ENCODE measurements at places on chromosomes 7 and 10.
A peak's percentile ranks its signal among the peaks of the same experiment; 100 is the strongest.

DNA sequence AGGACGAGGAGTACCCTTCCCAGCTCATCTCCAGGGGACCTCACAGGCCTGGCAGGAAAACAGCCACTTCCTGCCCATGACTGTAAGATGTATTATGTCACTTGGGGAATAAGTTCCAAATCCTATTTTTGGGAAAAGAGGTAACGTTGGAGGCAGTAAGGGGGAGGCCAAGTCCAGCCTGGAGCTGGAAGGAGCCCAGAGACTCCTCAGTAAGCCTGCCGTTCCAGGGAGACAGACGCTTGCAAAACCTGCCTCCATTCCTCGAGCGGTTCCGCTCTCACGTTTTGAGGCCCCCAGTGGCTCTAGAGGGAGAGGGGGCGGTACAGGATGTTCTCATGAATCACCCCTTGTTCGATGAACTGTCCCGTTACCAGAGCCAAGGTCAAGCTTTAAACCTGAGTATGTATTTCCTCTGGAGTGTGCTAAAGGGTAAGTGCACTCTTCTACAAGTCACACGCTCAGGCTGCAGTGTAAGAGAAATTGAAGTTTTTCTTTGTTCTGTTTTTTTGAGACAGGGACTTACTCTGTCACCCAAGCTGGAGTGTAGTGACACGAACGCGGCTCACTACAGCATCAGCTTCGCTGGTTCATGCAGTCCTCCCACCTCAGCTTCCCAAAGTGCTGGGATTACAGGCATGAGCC is 45.5 kb upstream of the CYTH3 start:
- peak; percentile 86 for DNase-seq

GRCh38 chr10:43125274-43125845 is 12.9 kb upstream of the CSGALNACT2 start:
- DNase-seq = no peak

DNA sequence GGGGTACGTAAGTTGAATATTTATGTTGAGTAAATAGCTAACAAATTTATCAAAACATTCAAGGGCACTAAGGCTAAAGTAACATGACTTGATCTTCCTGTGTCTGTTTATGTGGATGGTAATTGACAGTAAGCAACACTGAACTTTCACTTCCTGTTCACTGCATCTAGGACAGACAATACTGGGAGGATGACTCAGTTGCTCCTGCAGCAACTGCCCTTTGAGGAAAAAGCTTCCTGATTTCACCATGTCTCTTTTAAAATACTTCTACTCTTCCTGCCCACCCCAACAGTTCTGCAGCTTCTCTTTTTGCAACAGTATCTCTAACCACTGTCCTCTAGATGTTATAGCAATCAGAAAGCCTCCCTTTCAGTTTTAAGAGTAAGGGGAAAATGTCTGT is 76.6 kb upstream of the HGF start:
- DNase-seq = peak; percentile 68

DNA sequence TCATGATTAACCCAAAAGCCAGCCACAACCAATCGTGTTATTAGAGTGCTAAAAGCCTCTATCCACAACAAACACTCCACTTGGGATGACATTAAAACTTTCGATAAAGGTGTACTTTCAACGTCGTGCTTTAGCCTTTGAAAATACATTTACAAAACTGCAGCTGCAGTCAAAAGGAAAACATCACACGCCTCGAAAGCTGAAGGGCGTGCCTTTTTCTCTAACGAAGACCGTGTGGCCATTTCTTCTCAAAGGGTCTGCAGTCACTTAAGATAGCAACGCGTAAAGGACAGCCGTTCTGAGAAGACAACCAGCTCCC is 1.1 kb downstream of the ARHGAP12 start:
- DNase-seq = no peak

GRCh38 chr7:16062269-16062668 is 359.1 kb downstream of the CRPPA start:
- peak; percentile 65 for DNase-seq

GRCh38 chr10:78194539-78195402 is 161.1 kb downstream of the RPS24 start:
- DNase-seq = peak; percentile 16

- DNase-seq = peak; percentile 59
These were observed 427.1 kb downstream of the TNS3 start for GRCh38 chr7:47154791-47155190.

GRCh38 chr7:22700559-22701002 is 26.4 kb upstream of the IL6 start:
- DNase-seq = peak; percentile 63

DNA sequence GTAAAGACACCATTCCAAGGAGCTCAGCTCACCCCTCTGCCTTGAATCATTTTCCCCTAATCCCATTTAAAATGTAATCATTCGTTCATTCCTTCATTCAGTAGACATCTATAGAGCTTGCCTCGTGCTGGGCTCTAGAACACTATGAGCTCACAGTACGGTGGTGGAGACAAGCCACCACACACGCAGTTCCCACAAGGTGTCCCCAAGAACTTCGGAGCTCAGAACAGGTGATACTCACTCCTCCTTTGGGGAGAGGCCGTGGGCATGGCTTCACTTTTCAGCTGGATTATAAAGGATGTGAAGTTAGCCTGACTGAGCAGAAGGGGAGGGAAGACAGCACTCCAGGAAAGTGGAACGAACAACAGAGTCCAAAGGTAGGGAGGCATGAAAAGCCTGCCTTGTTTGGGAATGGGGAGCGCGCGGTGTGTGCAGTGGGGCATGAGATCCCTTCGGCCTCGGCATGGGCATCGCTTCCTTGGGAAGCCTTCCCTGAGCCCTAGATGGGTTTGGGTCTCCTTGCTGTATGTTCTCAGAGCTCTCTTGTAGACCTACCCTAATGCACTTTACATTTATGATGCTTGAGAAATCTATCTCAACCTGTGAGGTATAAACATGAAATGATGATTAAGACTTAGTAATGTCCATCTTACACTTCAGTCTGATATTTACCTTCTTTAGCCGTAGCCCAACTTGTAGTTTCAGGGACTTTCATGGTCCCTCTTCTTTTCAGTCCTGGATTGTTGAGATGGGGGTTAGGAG is 809 bp upstream of the OGA start:
- no peak for DNase-seq

GRCh38 chr10:127802531-127803095 is 65.6 kb downstream of the FOXI2 start:
- DNase-seq = no peak

- DNase-seq = peak; percentile 76
These were observed 21.9 kb upstream of the FRAT2 start for GRCh38 chr10:97356318-97356914.

DNA sequence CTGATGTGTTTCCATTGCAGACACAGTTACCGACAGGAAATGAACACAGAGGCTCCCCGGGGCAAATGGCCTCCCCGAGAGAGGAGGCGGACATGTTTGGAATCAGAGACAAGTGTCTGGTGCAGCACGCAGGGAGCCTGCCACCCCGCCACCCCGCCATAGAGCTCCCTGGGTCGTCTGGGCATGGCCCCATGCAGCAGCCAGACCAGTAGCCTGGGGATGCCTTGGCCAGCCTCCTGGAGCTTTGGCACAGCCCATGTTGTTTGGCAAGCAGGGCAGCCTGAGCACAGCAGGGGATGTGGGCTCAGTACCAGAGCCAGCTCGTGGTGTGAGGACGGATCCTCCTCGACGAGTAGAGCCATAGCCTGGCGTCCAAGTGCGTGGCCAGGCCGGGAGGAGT is 80.8 kb downstream of the NKX6-2 start:
- DNase-seq = no peak

GRCh38 chr10:650886-651615 is 38.4 kb downstream of the DIP2C start:
- DNase-seq = peak; percentile 8

GRCh38 chr10:34046506-34047034 is 712.1 kb upstream of the NRP1 start:
- no peak for DNase-seq

DNA sequence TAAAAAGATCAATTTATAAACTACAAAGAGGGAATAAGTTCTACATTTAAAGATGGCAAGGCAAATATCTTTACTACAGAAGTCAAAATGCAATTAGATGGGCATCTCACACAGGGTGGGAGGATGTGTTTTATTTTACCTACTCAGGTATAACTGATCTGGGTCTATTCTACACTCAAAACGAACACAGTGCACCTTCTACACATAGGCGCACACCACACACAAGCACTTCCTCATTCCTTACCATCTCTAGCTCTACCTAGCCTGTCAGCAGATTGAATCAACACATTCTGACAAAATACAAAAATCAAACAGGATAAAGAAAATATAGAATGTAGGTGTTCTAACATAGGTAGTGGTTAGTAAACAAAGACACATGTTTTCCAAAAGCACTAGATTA is 64.8 kb downstream of the SGCE start:
- DNase-seq = no peak

DNA sequence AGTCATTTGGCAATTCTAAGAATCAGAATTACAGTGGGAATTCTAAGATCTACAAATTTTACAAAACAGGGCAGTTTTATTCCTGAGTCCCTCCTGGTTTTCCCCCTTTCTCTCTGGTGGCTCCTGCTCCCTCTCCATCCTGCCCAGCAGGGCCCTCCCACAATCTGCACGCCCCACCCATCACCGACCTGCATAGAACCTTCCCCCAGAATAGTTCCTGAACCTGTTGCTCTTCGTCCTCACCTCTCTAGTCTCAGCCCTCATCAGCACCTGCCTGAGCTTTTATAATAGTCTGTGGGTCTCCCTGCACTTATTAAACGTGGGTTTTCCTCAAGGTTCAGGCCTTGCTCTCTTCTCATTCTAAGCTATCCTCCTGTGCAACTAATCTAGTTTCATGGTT is 49.1 kb upstream of the MNX1 start:
- DNase-seq = no peak

GRCh38 chr10:82981137-82981723 is 1106.2 kb downstream of the NRG3 start:
- DNase-seq = peak; percentile 75

GRCh38 chr7:144775749-144776148 is 60.1 kb downstream of the TPK1 start:
- DNase-seq = no peak

DNA sequence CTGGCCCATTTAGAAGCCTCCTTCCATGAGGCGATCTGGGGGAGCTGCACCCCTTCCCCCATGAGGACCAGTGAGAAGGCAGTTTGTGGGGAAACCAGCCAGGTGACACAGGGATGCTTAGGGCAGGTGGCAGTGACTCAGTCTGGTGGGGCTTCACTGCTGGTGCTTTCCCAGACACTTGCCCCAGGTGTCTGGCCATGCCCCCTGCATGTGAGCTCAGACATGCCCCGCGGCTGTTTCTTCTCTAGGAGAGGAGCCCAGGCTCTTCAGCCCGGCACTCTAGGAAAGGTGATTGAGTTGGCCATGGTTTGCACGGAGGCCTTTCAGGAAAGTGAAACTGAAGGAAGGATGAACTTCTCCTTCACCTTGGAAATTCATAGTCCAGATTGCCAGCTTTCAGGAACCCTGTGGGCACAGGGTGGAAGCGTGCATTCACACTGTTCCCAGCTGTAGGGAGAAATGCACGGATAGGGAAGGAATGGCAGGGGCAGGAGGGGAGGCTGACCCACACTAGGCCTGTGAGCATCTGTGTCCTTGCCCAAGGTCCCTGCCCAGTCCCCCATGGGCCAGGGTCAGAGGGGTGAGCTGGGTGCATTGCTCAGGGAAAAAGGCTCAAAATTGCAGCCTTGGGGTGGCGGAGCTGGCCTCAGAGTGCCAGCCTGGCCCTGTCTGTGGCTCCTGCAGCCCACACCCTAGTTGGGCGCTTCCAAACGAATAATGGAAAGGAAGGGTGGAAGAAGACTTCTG is 359.1 kb downstream of the GLRX3 start:
- DNase-seq = no peak

- DNase-seq = no peak
These were observed 4.9 kb downstream of the PFKFB3 start for GRCh38 chr10:6207658-6208057.

DNA sequence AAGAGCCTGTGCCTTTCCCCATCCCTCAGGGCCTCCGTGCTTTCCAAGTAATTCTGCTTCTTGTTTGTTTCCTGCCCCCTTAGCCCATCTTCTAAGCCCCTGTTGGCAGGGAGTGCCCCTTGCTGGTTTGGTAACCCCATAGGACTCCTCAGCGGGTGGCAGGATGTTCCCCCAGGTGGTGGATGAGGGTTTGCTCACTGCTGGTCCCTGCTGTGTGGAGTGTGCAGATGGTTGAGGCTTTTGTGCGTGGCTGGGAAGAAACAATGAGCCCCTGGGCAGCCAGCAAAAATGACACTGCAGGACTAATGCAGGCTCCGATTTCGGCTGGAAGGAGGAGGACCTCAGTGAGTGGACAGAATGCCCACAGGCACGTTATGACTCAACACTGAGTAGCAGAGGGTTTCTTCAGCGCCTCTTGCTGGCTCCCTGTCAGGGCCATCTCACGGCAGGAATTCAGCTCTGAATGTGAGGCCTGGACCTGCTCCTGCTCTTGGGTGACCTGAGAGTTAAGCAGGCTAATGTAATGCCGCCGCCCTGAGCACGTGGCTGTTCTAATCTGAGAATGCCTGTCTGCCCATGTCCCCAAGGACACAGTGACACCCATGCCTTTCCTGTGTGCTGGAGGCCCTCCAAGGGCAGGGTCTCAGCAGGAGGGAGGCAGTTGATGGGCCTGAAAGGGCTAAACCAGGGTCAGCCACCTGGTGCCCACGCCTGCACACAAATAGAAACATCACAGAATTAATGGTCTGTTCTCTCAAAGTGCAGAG is 16.6 kb downstream of the BAG3 start:
- DNase-seq = peak; percentile 97

GRCh38 chr10:62057850-62058249 is 156.4 kb downstream of the ARID5B start:
- no peak for DNase-seq

DNA sequence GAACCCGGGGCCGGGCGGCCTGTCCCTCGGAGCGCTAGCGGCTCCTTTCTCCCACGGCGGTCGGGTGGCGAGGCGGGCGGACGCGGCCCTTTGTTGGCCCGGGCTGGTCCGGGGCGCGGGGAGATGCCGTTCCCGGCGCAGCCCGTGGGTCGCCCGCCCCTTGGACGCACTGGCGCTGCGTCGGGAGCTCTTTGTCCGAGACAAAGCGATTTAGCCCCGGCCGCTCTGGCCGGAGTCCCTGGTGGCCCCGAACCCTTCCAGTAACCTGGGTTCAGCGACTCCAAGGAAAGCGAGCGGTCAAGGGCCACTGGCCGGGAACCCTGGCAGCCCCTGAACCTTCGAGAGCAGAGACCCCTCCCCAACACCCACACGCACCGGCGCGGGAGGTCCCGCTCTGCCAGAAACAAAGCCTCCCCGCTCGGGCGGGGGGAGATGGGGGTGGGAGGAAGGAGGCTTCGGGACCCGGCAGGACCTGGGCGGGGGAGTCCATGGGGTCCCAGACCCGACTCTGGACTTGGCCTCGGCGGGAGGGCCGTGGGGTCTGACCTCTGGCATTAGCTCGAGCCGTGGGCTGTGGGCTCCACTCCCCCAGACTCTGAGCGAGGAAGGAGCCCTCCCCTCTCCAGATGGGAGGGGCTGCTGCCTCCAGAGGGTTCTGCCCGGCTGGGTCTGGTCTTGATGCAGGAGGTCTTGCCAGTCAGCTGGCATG is 836 bp downstream of the DPYSL4 start:
- DNase-seq = no peak

Measured in foreskin fibroblast (primary cell).